T-helper 2 cell treated with Interferon-gamma antibody and Interleukin-4, amounts not matched to agents 5 μg/mL and 100 μg/mL, for 36 hours (primary cell): ENCODE measurements at places on chromosomes 16 and 17.

GRCh38 chr17:9247401-9247938, 226.2 kb downstream of the NTN1 start:
- DNase-seq: no peak

- no peak for DNase-seq
Measured at GRCh38 chr17:75622076-75622475, 11.2 kb upstream of the SMIM5 start.

- peak; percentile 93 for DNase-seq
Measured at GRCh38 chr17:40095944-40096791, 4.2 kb downstream of the NR1D1 start.

DNA sequence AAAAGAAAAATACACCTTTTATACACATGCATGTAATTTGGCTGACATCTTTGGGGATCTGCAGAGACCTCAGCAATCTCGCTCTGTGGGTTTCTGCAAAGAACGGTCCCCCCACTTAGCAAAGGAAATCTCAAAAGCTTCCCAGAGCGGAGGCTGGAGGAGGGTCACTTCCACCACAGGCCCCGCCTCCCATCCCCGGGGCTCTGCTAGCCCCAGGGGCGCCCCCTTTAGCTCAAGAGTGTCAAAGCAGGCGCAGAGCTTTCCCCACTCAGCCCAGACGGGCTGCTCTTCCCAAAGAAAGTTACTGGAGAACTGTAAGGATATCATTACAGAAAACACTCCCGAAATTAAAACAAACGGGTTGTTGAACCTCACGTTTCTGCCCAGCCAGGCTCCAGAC, 11.4 kb downstream of the SLC13A5 start:
- no peak for DNase-seq

DNA sequence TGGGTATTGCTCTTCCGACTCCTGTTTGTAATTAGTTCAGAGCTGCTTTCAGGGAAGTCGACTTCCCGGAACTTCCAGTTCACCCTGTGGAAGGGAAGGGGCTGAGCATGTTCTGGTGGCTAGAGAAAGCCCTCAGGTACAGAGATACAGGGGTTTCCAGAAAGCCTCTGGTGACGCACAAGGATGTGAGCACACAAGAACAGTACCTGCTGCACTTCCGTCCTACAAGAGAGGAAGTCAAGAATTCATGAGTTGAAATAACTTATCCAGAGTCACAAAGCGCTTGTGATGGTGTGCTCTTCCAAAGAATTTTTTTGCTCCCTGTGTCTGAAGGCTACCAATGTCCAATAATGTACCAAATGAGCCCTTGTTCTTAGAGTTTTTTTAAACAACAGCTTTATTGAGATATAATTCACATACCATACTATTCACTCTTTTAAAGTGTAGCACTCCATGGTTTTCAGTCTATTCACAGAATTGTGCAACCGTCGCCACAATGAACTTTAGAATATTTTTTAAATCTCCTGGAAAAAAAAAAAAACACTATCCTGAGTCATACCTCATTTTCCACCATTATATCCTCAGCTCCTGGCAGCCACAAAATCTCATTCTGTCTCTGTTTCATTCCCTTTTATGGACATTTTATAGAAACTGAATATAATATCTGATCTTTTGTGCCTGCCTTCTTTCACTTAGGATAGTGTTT, 327.6 kb downstream of the CDH13 start:
- no peak for DNase-seq

DNA sequence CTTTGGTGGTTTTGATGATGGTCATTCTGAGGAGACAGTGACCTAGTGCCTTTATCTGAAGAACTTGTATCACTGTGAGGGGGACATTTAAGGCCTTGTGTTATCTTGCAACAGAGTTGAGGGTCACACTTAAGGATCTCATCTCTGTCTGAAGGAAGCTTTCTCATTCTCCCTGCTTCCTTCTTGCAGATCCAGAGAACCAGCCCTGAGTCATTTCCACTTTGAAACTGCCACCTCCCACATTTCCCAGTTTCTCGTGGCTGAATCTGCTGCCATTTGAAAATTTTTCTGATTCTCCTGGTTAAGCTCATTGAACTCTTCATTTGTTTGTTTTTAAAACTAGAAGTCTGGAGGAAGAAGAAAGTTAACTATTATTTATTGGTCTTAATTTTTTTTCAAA, 190.2 kb upstream of the CDH11 start:
- DNase-seq: no peak

GRCh38 chr16:87819983-87820382, 49.3 kb downstream of the SLC7A5 start:
- no peak for DNase-seq

DNA sequence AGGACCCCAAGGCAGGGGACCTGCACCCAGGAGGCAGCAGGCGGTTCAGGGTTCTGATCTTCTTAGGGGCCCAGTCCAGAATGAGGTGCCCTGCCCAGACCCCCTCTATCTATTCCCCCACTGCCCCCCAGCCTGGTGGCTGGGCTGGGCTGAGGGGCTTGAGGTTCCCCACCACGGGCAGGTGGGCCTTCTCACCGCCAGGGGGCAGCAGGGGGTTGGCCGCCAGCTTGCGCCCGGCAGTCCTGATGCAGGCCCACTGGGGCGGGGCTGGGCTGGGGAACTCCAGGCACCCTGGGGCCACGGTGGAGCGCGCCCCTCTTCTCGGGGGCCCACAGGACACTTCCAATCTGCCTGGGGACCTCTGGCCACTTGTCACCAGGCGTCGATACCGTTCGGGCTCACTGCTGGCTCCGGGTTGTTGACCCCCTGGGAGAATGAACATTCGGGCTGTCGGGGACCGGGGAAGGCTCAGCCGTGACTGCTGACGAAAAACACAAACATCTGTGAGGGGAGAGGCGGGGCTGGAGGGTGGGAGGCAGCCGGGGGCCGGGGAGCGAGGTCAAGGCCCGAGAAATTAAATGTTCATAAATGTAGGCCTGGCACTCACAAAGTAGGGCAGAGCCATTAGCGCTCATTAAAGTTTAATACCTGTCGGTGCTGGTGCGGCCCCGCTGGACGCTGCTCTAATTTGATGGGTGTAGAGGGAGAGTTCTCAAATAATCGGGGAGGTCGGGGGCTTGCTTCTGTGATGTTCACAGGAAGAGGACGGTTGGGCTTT, 219.3 kb upstream of the GSE1 start:
- DNase-seq: peak; percentile 44

- DNase-seq: no peak
Measured at GRCh38 chr17:31299624-31300023, 2.6 kb upstream of the OMG start.

GRCh38 chr16:56726283-56726682, 3.6 kb upstream of the NUP93 start:
- DNase-seq: no peak

DNA sequence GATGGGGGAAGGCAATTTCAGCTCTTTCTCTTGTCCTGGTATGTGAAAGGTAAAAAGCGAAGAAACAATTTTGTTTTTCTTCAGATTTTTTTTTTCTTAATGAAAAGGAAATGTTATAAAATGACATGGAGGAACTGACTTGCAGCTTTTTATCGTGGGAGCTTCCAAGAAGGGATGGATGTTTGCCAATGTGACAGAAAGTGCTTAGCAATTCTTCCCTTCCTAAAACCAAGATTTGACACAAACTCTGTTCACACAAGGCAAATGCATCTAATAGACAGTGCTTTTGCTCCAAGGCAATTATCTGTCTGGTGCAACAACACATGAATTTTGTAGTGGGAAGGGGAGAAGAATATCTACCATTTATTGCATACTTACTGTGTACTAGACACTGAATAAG, 988.5 kb downstream of the CDH11 start:
- DNase-seq: no peak

GRCh38 chr16:87575027-87575804, 27.1 kb upstream of the JPH3 start:
- DNase-seq: no peak

DNA sequence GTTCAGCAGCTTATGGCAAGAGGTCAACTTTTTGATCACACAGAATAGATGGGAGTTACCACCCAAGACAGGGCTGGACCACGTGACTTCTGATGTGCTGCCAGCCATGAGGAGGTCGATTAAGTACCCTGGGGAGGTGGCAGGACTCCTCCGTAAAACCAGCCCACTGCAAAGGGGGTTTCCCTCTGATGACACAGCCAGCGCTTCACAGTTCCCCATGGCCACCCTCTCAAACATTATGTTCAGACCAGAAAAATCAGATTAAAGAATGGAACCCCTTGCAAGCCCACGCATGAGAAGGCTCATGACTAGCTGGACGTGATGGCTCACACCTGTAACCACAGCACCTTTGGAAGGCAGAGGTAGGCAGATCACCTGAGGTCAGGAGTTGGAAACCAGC, 222.9 kb downstream of the CPPED1 start:
- no peak for DNase-seq

- no peak for DNase-seq
Measured at GRCh38 chr17:43753493-43754129, 5.0 kb downstream of the SOST start.

DNA sequence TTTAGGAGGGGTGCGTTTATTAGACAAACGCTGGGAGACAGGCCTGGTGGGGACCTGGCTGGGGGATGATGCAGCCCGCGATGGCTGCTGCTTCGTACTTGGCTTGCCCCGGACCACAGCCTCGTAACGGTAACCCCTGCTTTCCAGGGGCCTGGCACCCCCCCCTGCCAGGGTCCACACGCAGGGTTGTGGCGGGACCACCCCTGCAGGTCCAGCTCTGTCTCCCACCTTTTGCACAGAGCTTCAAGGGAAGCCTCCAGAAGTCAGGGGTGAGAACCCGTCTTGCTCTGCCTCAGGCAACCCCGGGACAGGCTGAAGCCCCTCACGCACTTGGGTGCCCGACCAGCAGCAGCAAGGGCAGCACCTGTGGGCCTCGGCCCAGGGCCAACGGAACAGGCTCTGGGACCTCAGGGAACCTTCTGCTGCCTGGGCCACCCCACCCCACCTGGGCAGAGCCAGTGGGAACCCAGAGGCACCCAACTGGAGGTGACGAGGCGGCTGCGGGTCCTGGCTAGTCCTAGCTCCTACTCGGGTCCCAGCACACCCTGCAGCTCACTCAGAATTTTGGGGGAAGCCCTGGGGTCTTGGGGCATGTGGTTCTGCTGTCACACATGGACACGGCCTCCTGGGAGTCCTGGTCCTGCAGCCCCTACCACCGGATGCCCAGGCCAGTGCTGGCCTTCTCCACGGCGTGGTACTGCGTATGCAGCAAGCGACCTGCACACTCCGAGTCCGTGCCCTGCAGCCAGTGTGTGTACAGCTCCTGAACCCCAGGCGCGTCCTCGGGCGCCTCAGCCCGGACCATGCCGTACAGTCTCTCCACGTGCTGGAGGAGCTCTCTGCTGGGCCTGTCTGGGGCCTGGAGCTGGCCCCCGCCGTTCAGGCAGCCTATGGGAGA, 3.1 kb downstream of the HAGHL start:
- DNase-seq: no peak

DNA sequence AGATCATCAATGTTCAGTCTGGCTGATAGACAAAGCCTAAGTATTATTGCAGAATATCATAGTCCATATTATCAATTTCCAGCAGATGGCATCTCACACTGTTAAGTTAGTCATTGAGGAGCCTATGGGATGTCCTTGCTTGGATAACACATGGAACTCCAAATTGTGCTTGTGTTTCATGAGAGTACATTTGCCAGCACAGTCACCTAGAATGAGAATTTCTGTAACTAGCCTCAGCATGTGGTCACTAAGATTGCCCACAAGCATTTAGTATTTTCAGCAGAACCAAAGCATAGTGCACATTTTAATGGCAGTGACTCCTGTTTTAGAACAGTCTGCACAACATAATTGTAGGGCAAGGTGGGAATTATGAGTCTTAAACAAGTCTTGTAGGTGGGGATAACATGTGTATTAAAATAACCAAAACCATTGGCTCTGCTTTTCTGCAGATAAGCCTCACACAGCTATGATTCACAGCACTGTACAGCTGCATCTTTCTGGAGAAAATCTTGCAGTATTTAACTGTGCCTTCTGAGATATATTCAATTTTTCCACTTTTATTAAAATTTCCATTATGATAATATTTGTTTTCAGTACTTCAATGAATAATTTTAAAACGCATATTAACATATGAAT, 882.8 kb upstream of the SOX9 start:
- no peak for DNase-seq

GRCh38 chr17:59764292-59764741, 56.9 kb downstream of the VMP1 start:
- DNase-seq: no peak

GRCh38 chr16:82544378-82545160, 82.2 kb upstream of the CDH13 start:
- DNase-seq: no peak

- DNase-seq: no peak
Measured at GRCh38 chr16:87541872-87542234, 49.0 kb upstream of the ZCCHC14 start.

DNA sequence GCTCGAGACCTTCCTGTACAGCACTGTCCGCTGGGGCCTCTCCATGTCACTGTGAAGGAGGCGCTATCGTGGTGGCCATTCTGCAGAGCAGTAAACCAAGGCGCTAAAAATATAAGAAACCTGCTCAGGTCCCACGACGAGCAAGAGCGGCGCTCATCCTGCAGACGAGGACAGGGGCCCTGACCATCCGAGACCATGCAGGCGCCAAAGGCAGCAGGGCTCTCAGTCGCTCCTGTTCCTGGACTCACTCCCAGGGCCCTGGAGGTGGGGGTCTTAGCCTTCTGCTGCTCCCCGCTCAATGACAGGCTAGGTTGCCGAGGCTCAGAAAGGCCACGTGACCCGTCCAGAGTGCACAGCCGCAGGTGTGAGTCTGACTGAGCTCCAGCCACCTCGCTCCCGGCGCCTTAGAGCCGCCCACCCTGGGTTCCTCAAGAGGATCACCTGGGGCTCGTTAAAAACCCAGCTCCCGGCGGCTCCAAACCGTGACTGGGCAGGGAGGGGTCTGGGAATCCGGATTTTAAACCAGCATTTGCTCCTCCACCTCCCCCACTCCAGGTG, 509 bp upstream of the ATP2C2 start:
- DNase-seq: no peak

DNA sequence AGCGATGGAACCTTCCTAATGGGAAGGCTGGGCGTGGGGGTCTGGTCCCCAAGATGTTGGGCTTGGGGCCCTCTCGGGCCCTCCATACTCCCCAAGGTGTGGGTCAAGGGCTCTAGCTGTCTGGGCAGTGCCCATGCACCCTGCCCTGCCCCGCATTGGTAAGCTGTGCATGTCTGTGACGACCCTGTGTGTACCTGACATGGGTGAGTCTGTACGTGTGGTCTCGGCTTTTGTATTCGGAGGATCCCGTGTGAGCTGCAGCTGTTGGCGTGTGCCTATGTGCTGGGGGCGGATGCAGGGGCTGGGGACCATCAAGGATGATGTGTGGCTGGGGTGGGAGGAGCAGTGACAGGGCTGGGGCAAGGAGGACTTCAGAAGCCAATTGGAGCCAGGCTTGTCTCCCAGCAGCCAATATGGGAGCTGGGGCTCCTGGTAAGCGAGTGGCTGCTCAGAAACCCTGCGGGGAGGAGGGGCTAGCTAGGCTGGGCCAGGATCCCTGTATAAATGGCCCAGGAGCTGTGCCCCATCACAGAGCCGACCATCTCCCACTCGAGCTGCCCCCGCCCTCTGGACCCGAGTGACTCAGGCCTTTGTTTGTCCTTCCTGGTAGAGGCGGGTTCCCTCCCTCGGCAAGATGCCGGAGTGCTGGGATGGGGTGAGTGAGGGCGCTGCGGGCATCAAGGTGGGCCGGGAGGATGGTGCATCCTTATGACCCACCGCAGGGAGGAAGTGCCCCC, at the start of gene NDRG4:
TSS of gene NDRG4 (plus strand) at position 529 of the 737 bp plus-strand sequence. CDS start at position 635, 106 bp downstream.
- DNase-seq: peak; percentile 26

GRCh38 chr17:39903158-39903884, 15.1 kb downstream of the GSDMB start:
- peak; percentile 36 for DNase-seq

GRCh38 chr17:51224402-51225262, 35.2 kb downstream of the MBTD1 start:
- no peak for DNase-seq
